Aorta (tissue), 5 donors: ENCODE measurements at places on chromosomes 7 and 10. TPM values are rescaled to one million over a fixed set of nuclear protein-coding genes. Genes with fewer than 3 reads are reported as not detected.

TUBAL3 gene
- total RNA-seq: not detected

SPDYE1 gene
- total RNA-seq: not detected

CACNA2D1 gene
- 40.7 TPM for total RNA-seq

EPHA1 gene
- total RNA-seq: 0.45 TPM

KLLN gene
- 0.66 TPM for total RNA-seq

RTKN2 gene
- total RNA-seq: 0.29 TPM

GSTO2 gene
- 1.7 TPM for total RNA-seq

MUC3A gene
- 0.39 TPM for total RNA-seq

PRPS1L1 gene
- total RNA-seq: not detected

SPAG6 gene
- total RNA-seq: 0.36 TPM

TMEM176B gene
- 85.5 TPM for total RNA-seq

ELFN1 gene
- 4.8 TPM for total RNA-seq

OR2A2 gene
- not detected for total RNA-seq

MYOF gene
- total RNA-seq: 226 TPM

PVRIG gene
- 2.1 TPM for total RNA-seq
